Naive thymus-derived CD4-positive, alpha-beta T cell (primary cell): ENCODE measurements at places on chromosomes 3 and 15. TPM values are rescaled to one million over a fixed set of nuclear protein-coding genes. Genes with fewer than 3 reads are reported as not detected.
A peak's percentile ranks its signal among the peaks of the same experiment; 100 is the strongest.

DNA sequence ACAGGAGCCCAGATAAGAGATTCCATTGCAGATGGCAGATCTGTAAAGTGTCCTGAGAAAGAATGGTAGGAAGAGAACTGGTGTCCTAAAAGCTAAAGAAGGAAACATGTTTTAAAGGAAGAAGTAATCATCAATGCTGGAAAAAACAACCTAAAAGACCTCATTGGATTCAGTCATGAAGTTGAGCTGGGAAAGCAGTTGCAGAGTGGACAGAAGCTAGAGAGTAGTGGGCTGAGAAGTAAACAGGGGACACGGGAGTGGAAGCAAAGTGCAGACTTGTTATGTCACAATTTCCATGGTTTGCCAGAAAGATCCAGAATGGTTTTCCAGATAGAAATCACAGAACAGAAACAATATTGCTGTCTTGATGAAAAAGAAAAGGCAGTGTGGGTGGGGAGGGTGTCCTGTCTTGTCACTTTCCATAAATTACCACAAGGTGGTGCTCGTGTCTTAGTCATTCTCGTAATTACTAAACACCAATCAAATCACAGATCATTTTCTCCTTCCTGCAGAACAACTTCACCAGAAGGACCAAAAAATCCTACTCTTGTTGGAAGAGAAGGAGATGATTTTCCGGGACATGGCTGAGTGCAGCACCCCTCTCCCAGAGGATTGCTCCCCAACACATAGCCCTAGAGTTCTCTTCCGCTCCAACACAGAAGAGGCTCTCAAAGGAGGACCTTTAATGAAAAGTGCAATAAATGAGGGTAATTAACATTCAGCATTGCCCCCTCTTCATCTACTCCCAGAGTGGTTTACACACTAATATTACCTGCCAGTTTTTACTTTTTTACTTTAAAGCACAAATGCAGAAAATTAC is 64.5 kb downstream of the KLHL25 start:
- DNase-seq: peak; percentile 67

DNA sequence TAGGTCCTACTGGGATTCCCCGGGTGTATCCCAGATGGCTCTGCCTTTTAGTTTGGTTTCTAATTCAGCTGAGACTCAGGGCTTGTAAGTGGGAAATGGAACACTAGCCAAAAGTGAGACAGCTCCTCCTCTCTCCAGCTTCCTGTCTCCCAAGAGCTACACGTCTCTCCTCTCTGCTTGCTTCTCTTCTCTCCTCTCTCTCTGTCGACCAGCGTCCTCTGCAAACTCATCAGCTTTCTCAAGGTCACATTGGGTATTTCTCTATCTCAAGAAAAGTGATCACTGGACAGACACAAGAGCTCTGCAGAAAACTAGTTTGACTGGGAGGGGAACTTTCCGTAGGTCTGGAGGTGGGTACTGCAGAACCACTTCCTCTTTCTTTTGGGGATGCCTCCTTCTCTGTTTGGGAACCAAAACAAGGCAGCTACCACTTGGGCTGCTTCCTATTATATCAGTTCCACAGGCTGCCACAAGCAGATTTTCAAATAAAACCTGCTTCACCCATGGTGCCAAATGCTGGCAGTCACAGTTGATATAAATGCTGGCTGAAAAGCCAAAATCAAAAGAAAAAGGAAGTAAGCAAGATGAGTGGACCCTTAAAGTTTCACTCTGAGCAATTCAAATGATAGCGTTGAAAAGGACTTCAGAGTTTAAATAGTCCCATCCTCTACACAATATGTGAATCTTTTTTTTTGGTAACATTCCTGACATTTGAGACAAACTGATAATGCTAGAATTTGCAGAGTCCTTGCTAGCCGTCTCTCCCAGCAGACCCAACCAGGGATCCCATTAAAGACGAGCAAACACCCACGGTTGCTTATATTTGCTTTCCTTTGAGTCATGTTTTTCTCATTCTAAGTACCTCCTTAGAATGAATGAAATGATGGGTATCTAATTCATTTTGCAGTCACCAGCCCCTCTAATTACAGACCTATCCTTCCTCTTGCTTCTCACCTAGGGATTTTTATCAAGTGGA is 7.2 kb upstream of the DYNC1LI1 start:
- DNase-seq: no peak

DNA sequence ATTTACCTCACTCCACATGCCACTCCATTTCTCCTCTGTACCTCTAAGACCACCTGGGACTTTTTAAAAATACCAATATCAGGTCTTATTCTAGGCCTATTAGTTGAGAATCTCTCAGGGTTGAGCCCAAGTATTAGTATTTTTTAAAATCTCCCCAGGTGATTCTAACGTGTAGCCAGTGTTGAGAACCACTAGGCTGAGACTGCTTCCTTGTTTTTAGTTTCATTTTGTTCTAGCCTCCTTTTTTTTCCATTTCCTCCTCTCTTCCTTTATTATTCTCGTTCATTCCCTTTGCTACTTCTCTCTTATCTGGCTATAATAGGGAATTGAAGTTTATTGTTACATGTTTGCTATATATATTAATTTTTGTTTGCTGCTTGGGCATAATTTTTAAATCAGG is 217.8 kb upstream of the CD96 start:
- peak; percentile 26 for DNase-seq

- DNase-seq: no peak
Measured at GRCh38 chr3:66355394-66355793, 134.6 kb downstream of the SLC25A26 start.

The MORC1 gene
- polyA plus RNA-seq: not detected

The CIAO2A gene
- 92.1 TPM for polyA plus RNA-seq

DNA sequence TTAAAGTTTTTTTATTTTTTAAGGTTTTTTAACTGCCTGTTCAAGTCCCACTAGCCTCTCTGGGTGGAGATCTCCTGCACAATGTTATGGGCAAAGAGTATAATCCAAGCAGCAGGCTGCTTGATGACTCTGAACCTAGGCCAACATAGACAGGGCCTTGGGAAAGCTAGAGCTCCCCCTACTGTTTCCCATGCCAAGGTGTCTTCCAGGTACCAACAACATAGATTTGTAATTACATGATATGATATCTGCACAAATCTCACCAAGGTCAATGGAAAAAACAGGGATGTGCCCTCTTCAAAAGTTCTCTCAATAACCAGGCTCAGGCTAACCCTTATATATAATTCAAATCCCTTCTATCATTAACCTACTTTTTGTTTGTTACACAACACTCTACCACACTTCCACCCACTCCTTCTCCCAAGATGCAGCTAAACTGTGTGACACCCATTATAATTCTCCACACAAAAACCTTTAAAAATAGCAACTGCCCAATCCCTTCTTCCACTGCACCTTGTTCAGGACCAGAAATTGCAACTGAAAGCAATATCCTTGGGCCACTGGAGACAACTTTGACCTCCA is 43.8 kb downstream of the RBM15B start:
- DNase-seq: peak; percentile 61

- no peak for DNase-seq
Measured at GRCh38 chr15:68812597-68813431, 7.9 kb downstream of the ANP32A start.

The IL5RA gene
- not detected for polyA plus RNA-seq

GRCh38 chr15:29917600-29918597 is 95.6 kb upstream of the TJP1 start:
- DNase-seq: no peak

GRCh38 chr15:57205996-57206395 is 170.3 kb upstream of the CGNL1 start:
- no peak for DNase-seq

The EIF4E3 gene
- 17.7 TPM for polyA plus RNA-seq

DNA sequence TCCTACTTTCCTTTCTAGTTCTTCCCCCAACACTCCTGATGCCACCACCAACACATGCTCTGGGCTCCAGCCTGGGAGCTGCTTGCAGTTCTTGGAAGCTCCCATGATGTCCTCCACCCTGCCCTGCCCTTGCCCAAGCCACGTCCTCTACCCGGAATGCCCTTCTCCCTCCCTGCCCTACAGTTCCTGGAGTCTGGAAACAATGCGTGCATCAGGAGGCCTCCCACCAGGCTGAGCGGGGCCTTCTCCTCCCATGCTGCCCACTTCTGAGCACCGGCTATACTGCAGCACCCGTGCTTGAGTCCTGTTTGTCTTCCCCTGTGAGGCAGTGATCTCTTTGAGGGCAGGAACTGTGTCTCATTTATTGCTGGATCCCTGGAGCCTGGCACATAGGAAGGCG is 44.6 kb downstream of the DGKG start:
- DNase-seq: no peak

DNA sequence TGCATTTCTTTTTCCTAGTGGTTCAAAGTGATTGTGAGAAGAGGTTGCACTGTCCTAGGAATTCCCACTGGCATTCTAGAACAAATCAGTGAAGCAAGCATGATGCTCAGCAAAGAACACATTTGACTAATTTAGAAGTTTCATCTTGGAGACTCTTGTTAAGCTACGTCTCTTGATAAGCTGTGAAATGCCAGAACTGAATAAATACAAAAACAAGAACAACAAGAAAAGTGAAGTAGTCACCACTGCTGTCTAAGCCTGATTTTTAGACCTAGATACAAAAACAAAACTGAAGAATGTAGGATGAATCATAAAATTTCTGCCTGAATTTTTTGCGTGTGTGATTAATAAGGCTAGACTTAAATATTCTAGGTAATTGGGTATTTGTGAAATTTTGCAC is 1162.4 kb downstream of the TUSC7 start:
- DNase-seq: no peak

- DNase-seq: no peak
Measured at GRCh38 chr3:58059349-58060321, 51.4 kb downstream of the FLNB start.

DNA sequence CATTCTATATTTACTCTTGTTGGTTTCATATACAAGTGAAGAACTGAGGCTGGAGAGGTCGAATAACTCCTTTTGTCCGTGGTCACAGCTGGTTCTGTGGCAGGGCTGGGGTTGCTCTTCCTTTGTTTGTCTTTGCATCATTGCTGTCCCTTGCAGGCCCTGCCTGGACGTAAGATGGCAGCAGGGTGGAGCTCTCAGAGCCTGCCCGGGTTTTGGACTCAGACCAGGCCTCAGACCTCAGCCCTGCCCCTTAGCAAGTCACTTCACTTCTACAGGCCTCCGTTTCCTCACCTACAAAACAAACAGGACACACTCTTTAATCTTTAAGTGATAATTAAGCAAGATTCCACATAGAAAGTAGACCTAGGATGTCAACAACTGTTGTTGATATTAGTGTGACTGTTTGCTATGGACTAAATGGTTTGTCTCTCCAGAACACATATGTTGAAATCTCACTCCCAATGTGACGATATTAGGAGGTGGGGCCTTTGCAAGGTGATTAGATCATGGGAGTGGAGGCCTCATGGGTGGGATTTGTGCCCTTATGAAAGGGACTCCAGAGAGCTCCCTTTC is 65.6 kb upstream of the PLXNA1 start:
- no peak for DNase-seq

GRCh38 chr3:96996009-96996408 is 181.6 kb downstream of the EPHA6 start:
- no peak for DNase-seq

- no peak for DNase-seq
Measured at GRCh38 chr3:175957427-175957826, 1098.3 kb downstream of the NAALADL2 start.

The FOXB1 gene
- 0.91 TPM for polyA plus RNA-seq

- DNase-seq: no peak
Measured at GRCh38 chr3:190739641-190740185, 122.8 kb downstream of the GMNC start.

The NANOGP8 gene
- polyA plus RNA-seq: not detected

- no peak for DNase-seq
Measured at GRCh38 chr3:138433892-138434275, 532 bp upstream of the ESYT3 start.

- no peak for DNase-seq
Measured at GRCh38 chr3:27658741-27659140, 63.4 kb downstream of the EOMES start.

DNA sequence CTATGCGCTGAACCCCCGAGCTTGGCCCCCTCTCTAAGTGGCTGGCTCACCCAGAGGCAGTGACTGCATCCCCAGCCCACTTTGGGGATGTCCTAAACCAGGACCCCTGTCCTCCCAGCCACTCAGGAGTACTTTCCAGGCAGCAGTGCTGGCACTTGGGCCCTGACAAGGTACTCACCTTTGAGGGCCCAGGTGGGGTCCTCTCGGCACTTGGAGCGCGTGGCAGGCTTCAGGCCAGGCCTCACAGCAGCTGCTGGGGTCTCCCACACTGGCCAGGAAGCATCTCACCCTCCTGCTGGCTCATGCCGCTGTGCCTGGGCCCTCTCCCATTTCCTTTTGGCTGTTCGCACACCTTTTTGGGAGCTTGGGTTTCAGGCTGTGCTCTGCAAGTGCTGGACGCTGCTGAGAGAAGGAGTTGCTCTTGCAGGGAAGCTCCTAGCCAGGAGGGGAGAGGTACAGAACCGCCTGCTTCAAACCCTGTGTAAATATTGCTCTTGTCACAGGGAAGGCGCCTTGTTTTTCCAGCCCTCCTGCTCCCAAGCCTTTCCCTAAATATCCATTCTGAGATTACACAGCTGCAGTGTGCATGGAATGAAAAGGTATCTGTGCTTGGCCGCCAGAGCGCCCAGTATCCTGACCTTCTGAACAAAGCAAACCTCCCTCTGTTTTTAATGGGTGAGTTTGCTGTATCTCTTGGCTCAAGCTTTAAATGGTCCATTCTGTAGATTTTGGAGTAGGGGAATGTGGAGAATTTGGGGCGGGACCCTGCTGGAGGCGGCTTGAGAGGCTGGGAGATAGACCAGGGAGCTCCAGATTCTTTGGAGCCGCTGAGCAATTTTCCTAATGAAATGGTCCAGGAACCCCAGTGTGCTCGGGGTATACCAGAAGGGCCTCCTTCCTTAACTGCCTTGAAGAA is 45.6 kb downstream of the DNASE1L3 start:
- no peak for DNase-seq

The AADAC gene
- polyA plus RNA-seq: not detected

The ERICH6 gene
- not detected for polyA plus RNA-seq

DNA sequence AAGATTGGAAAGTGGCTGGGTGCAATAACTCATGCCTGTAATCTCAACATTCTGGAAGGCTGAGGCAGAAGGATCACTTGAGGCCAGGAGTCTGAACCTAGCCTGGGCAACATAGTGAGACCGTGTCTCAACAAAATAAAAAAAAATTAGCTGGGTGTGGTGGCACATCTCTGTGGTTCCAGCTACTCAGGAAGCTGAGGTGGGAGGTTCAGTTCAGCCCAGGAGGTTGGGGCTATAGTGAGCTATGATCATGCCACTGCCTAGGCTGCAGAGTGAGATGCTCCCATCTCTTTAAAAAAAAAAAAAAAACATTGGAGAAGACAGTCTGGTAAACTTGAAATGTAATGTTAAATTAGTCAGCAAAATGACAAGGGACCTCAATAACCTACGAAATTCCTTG is 57.9 kb downstream of the STAG1 start:
- no peak for DNase-seq

The XYLB gene
- polyA plus RNA-seq: 1.4 TPM

GRCh38 chr3:100073714-100074307 is 40.5 kb downstream of the FILIP1L start:
- peak; percentile 10 for DNase-seq
